Panc1 (cell line): ENCODE measurements at places on chromosomes 6 and 20.

GRCh38 chr6:81625216-81625615 lies 127.3 kb downstream of the TENT5A start:
- no peak for DNase-seq

GRCh38 chr6:3073382-3073781 lies 5.1 kb downstream of the RIPK1 start:
- no peak for DNase-seq

DNA sequence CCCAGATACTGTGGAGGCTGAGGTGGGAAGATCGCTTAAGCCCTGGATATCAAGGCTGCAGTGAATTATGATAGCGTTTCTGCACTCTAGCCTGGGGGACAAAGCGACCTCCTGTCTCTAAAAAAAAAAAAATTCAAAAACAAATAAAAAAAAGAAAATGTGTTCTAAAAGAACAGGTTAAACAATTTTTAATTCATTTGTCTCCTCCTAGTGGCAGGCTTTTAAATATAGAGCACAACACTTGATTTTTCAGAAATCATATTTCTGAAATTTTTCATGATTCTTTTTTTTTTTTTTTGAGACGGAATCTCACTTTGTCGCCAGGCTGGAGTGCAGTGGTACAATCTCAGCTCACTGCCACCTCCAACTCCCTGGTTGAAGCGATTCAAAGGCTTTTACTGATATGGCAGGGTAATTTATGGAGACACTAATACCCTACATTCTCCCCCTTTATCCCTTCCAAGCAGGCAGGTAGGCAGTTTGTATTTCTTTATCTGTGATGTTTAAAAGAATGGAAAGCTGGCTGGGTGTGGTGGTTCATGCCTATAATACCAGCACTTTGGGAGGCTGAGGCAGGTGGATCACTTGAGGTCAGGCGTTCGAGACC lies 8.7 kb upstream of the GTF3C6 start:
- DNase-seq, result no peak

DNA sequence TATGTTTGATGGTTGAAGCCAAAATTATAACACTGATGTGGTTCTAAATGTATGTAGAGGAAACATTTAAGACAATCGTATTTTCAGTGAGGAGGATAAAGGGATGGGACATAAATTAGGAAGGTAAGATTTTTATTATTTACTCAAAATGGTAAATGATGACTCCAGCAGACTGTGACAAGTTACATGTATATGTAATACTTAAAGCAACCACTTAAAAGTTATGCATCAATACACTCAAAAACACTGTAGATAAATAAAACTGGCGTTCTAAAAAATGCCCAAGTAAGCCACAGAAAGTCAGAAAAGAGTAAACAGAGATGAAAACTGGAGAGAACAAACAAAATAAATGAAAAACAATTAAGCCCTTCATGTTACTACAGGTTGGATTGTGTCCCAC lies 18.7 kb downstream of the HLA-DMB start:
- DNase-seq, result no peak

DNA sequence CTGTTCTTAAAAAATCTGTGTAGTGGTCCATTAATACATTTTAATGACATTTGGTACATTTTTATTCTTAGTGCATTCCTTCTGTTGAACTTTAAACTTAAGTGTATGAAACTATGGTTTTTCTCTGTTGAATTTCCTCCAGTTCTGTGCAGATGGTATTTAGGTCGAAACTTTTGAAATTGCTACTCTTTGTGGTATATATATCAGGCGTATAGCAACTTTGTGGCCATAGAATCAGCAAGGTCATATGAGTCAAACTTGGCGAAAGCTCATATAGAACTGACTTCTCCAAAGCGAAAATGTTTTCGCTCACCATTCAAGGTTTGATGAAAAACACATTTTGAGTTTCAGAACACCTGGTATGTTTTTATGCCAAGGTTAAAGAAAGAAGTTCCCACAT lies 93.7 kb downstream of the MAP3K4 start:
- no peak for DNase-seq

DNA sequence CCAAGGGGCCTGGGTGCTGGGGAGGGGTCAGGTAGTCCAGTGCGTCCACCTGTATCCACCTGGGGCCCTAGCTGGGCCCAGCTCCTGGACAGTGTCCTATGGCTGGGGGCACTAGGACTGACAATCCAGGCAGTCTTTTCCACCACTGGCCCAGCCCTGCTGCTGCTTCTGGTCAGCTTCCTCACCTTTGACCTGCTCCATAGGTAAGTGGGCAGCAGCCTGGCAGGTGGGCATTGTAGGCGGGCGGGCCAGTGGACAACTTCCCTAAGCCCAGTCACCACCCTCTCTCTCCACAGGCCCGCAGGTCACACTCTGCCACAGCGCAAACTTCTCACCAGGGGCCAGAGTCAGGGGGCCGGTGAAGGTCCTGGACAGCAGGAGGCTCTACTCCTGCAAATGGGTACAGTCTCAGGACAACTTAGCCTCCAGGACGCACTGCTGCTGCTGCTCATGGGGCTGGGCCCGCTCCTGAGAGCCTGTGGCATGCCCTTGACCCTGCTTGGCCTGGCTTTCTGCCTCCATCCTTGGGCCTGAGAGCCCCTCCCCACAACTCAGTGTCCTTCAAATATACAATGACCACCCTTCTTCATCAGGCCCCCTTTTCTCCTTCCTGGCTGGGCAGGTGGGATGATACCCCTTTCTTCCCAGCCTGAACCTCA lies 584 bp downstream of the C20orf141 start:
- DNase-seq, result no peak

- DNase-seq, result no peak
These were observed 665.6 kb downstream of the DHX35 start for GRCh38 chr20:39627765-39628164.

- DNase-seq, result no peak
These were observed 4.4 kb downstream of the FOXA2 start for GRCh38 chr20:22579711-22580697.

GRCh38 chr20:41068806-41069205 lies 40.2 kb downstream of the TOP1 start:
- no peak for DNase-seq
